Esophagus squamous epithelium (tissue), 5 donors: ENCODE measurements at places on chromosomes 12 and 14.

GRCh38 chr14:102063109-102063807 lies 23.6 kb downstream of the HSP90AA1 start:
- peak; percentile 18 for DNase-seq

GRCh38 chr12:56158926-56159461 lies 835 bp downstream of the MYL6 start:
- DNase-seq = peak; percentile 32

DNA sequence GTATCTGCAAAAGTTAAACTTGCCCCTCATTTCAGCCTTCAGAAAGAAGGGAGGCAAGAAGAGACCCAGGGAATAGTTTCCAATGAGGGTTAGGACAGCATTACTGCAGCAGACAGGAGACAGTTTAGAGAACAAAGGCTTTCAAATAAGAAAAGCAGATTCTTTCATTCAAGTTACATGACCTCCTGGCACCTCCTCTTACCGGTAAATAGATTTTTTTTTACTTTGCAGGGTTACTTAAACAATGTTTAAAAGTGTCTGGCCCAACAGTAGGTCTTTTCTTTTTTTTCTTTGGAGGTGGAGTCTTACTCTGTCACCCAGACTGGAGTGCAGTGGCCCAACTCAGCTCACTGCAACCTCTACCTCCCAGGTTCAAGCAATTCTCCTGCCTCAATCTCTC lies 47.1 kb downstream of the SINHCAF start:
- no peak for DNase-seq

DNA sequence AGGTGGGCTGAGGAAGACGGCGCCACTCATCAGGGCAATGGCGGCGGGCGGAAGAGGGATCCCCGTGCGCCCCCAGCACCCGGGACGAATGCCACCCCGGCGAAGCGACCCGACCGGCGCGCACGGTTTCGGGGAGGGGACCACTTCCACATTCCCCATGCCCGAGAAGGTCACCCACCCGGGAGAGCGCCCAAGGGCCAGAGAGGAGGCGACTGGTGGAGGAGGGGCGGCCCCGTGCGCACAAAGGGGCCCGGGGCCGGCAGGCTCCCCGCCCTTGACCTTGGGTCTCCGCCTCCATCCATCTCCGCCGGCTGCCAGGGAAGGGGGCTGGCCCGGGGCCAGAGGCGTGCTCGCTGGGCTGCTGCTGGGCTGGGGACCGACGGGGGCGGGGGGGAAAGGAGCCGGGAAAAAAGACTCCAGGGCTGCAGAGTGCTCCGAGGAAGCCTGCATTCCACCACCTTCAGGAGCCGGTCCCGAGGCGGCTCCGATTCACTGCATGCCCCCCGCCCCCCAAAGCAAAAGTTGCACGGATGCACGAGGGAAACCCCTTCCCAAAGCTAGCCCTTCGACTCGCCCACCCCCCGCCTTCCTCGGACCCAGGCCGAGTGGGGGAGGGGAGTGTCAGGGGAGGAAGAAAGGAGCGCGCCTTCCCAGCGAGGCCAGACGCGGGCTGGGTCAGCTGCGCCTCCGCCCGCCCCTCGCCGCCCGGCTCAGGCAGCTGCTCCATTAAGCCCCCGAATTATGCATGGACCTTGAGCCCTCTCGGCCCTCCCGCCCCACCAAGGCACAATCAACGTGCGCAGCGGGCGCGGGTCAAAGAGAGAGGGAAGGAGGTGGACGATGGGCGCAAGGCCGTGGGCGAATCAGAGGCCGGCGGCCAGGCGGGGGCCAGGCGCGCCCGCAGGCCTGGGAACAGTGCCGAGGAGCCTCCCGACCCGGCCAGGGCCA lies 26.2 kb downstream of the BCL11B start:
- no peak for DNase-seq

DNA sequence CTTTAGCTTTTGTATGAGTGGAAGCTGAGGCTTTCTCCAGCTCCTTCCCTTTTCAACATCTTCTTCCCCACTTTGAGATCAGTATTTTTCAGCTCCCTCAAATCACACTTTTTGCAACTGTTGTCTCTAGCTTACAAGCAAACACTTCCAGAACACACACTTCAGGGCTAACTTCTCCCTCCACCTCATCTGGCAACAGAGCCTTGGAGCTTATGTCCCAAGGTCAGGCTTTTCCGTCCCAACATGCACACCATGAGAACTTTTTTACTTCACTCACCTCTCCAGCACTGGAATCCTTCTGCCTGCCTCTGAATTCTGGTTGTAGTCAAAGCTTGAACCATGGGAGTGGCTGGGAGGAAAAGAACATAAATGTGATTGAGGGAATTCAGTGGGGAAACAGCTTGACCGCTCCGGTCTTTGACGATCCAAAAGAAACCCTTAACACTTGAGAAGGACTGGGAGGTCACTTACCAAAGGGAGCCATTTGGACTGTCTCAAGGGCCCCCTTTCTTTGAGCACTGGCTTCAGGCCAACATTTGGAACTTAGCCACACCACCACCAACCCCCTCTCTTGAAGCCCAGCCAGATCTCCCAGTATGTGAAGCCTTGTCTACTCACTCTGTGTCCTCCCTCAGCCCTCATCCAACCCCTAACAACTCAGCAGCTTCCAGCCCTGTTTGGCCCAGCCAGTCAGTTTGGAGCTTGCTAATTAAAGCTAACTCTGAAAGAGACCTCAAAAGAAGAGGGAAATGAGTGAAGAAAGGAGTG lies 3.9 kb upstream of the BLOC1S1 start:
- no peak for DNase-seq

GRCh38 chr14:102811971-102812370 lies 34.7 kb downstream of the TRAF3 start:
- no peak for DNase-seq

- no peak for DNase-seq
Measured at GRCh38 chr14:93103392-93104080, 12.2 kb downstream of the ITPK1 start.

DNA sequence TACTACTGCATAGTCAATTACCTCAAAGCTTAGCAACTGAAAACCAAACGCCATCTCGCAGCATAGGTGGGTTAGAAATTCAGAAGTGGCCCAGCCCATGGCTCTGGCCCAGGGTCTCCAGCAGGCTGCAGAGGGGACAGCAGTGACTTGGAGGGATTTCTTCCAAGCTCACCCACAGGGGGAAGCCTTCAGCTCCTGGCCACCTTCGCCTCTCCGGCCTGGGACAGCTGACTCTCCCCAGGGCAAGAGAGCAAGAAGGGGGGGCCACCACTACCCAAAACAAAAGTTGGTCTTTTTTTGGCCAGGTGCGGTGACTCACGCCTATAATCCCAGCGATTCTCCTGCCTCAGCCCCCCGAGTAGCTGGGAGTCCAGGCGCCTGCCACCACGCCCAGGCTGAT lies 32.2 kb upstream of the ANKRD9 start:
- DNase-seq = no peak

- no peak for DNase-seq
Measured at GRCh38 chr14:74444866-74445265, 18.9 kb upstream of the SYNDIG1L start.

DNA sequence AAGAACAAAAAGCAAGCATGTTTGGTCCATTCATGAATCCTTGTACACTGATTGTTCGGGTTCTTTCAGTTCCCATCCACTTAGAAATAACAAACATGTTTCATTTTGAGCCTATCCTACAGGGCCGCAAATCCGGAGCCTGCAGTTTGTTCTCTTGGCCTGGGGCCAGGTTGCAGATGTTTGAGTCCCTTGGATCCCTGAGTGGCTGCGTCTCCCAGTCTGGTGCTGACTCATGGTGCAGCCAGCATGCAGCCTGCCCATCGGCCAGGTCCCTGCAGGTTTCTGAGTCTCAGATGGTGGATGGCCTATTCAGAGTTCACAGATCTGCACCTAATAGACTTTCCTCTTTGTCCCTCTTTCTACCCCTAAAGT lies 1.9 kb upstream of the DYNC1H1 start:
- DNase-seq = no peak

GRCh38 chr12:108367436-108367835 lies 28.3 kb upstream of the CMKLR1 start:
- DNase-seq = no peak

DNA sequence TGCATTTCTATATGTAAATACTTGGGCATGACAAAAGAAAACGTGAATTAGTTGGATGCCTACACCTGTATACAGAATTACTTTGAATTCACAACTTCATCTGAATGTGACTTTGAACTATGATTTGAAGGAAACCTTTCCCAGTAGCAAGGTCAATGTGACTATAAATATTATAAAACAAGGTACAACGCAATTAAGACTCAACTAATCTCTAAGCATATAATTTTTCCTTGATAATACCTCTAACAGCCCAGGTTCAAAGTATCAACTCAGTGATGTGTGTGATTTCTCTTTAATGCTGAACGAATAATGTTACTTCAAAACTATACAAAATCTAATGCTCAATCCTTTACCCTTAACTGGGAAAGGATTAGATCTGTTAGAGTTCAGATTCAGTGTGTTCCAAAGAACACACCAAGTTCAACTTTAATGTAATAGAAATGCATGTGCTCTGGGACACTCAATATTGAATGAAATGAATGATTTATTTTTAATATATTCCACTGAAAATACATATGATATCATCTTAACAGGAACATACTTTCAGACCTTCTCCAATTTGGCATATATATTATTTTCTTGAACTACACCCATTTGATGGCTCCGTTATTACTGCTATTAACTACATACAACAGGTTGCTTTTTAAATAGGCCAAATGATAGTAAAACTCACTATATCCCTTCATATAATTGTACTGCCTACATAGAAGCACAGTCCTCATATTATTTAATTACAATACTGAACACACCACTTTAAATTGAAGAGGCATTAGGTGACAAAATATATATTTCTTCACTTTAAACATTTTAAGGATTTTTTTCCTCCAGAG lies 40.1 kb upstream of the MTERF2 start:
- no peak for DNase-seq

DNA sequence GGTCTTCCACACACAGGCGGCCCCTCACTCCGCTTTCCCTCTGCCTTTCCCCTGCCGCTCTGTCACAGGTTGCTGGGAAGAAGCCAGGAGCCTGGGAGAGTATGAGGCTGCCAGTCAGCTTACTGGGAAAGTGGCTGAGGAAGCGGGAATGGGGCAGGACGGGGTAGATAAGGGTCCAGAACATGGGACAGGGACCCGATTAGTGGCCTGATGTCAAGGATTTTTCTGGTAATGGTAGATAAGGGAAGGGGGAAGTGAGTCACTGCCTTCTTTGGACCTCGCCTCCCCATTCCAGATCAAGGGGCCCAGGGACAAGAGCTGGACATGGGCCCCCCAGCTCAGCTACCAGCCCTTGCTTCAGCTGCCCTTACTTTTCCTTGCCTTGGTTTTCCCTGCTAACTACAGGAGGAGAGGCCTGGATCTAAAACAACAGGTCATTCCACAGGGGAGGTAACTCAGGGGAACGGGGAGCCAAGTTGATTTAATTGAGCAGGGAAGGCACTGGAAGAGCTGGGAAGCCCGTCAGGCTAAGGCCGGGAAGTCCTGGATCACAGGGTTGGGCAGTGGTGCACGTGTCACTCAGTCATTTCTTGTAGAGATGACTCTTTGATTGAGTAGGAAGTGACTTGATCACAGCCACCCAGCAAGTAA lies 3.5 kb upstream of the LPAR5 start:
- DNase-seq = no peak

- DNase-seq = no peak
Measured at GRCh38 chr12:6318440-6318879, 8.0 kb downstream of the PLEKHG6 start.

DNA sequence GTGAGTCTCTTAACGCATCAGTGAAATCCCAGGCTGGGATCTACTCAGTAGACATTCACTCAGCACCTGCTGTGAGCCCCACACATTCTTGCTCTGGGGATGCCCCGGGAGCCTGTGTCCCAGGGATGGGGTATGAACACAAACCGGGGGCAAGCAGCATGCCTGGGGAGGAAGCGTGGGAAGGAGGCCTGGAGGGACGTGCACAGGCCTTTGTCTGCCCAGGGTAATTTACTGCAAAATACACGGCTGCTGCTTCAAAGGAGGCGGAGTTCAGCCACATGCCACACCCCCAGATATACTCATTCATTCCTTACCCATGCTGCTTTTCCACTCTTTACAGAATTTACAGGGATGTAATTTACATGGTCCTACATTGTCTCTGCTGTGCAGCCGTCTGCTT lies 187.8 kb downstream of the ADGRD1 start:
- no peak for DNase-seq

DNA sequence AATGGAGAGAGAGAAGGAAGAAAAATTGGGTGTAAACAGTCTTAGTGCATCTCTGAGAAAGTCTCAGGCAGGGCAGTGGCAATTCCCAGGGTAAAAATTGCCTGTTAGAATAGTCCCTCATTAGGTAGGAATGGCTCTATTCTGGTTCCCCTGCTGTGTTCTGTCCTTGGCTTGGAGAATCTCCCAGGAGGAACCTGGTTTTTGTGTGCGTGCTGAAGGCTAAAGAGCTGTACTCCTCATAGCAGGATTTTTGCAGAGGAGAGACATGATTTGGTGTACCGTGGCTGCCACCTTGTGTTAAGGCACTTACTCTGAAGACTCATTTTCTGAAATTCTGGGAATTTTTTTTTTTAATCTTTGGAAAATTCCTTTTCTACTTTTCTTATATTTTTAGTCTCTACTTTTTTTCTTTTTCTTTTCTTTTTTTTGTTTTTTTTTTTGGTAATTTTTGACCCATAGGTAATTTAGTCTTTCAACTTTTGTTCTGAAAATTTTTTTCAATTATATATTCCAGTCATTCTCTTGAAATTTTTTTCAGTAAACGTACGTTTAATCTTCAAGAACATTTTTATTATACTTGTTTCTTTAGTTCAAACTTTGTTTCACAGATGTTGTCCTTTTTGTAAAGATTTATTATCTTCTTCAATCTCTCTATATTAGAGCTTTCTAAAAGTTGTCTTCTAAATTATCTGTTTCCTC lies 63.8 kb downstream of the FBXO33 start:
- DNase-seq = no peak

DNA sequence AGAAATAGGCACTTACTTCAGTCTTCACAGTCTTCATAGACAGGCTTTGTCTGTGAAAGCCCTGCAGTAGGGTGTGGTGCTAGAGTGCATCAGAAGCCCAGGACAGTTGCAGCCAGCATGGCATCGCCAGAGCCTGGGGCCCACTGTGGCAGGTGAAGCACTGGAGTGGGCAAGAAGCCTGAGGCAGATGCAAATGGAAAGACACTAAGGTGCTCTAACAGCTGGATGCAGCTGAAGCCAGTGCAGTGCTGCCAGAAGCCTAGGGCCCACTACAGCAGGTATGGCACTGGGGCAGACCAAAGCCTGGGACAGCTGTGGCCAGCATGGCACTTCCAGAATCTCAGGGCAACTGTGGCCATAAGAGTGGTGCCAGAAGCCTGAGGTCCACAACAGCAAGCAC lies 358.6 kb downstream of the SYT1 start:
- no peak for DNase-seq

GRCh38 chr14:64573109-64573508 lies 23.3 kb downstream of the PPP1R36 start:
- DNase-seq = no peak

- no peak for DNase-seq
Measured at GRCh38 chr14:74949191-74949601, 6.2 kb downstream of the PGF start.

GRCh38 chr14:22188318-22188717 lies 400.7 kb downstream of the DAD1 start:
- no peak for DNase-seq
